Activated CD8-positive, alpha-beta memory T cell treated with anti-CD3 and anti-CD28 coated beads, Interleukin-2, amount 10 ng/mL, durations not matched to agents 7 days and 5 days (primary cell): ENCODE measurements at places on chromosomes 2 and 18. TPM values are rescaled to one million over a fixed set of nuclear protein-coding genes. Genes with fewer than 3 reads are reported as not detected.

DNA sequence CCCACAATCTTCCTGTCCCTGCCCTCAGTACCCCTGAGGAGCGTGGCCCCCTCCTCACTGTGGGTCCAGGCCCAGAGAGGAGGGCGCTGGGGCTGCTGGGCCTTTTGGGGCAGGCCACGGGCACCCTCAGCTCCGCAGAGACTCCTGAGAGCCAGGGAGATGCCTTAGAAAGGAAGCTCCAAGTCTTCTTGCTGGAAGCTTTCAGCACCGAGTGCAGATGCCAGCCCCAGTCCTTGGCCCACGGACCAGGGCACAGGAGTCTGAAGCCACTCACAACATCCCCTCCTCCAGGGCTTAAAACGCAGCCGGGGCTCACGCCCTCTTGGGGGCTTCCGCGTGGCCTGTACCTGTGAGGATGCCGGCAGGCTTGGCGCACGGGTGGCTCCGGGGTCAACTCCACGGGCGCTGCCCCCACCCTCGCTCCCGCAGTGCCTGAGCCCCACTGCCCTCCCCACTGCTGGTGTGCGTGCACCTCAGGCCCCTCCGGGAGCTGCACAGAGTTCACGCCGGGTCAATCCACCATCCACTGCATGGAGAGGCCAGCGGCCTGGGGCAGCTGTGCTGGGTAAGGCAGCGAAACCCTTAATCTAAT is 72.1 kb upstream of the CTDP1 start:
- DNase-seq: no peak

DNA sequence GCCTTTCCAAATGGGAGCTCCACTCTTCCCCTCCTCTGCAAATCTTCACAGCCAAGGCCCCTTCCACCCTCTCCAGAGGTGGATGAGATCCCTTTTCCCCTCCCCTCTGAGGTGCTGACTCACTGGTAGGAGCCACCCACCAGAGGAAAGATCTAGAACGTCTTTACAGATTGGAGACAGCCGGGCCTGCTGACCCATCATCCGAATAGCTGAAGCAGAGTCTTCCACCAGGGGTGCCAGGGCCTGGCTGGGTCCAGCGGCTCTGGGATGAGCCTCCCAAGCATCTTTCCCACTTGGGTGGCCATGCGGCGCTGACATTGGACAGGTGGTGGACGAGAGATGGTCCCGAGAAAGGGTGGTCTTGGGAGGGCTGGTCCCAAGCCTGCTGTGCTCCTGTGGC is 9.0 kb downstream of the ERFE start:
- DNase-seq: no peak

The DNAJC5G gene
- total RNA-seq: not detected

The POTEI gene
- total RNA-seq: not detected

DNA sequence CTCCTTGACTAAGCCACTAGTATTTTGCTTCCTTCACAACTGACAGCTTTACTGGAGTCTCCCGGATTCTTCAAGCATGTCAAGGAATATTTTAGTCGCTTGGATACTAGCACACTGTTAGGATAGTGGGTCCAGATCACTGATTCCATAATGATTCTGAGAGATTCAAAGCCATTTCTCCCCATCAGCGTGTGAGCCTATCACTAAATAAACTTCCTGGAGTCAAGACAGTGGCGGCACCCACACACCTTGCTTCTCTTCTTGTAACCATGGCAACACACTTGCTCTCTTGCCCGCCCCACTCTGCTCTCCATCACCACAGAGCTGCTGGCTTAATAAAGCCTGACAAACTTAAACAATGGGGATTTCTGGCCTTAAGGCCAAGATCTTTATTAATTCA is 245.1 kb downstream of the LRRTM1 start:
- DNase-seq: no peak

DNA sequence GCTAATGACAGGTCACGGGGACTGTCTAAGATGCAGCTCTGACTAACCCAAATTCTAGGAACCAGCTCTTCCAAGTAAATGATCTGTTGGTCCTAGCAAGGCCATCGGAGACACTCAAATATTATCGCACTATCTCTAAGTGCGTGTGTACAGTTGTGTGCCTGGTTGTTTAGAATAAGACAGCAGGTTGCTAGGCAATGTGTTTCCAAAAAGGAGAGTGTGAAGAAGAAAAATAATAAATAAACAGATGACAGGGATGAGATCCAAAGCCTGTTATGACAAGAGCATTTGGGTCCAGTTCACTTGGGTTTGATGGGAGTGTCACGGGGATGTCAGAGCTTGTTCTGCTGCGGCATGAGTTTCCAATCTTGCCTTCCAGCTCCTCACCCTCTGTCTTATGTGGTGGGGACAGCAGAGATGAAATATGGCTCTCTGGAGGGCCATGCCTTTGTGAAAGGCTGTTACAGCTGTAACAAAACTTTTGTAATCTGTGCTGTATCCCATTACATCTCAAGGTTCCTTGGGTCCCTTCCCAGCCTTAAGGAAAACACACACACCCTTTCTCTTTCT is 127.5 kb upstream of the TNP1 start:
- no peak for DNase-seq

The PDE6D gene
- total RNA-seq: 41.7 TPM

DNA sequence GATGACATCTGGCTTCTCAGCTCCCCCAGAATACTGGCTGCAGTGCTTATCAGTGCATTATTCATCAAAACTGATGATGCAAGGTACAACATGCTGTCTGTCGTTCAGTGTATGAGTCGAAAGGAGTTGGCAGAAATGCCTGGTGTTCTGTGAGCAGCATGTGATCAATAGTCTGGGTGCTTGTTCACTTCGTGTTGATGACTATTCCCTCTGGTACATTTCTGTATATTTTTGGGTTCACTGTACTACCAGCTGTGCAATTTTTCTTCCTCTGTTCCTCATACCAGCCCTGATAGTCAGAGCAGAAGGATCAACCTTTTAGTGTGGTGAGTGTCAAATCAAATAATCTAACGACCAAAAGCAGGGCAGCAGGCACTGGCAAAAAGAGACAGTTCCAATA is 59.0 kb upstream of the KLHL14 start:
- no peak for DNase-seq

The LYPD6 gene
- total RNA-seq: not detected

- no peak for DNase-seq
Measured at GRCh38 chr2:146496248-146496647, 1348.6 kb upstream of the ACVR2A start.

DNA sequence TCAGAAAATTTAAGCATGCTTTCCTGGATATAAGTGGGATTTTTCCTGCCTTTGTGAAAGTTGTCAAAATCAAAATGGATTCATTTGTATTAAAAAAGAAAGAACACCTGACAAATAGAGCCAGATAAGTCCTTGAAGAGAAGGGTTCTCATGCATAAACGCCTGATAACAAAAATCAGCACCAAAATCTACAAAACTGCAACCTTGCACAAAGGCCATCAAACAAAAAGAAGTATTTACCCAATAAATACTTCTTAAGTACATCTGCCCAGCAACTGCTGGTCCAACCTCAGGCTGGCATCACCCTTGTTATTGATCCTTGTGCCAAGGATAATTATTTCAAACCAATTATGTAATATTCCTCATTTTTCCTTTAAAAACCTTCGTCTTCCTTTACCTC is 315.9 kb downstream of the GPD2 start:
- DNase-seq: no peak

DNA sequence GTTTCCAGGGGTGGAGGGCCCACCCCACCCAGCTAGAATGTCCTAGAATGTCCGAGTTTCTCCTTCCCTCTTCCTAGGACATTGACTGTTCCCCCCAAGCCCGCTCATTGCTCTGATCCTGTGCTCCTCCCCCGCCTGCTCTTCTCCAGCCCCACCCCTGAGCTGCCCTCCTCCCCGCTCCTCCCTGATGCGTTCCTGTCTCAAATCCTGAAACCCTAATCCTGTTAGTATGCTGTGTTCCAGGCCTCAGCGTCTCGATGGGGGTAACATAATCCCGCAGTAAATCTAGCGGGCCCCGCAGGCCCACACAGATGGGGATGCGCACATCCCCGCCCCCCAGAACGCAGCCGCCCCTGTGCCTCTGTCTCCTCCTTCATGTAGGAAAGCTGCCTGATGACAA is 51.3 kb downstream of the NRP2 start:
- no peak for DNase-seq

GRCh38 chr18:76451396-76452331 is 43.4 kb downstream of the ZNF516 start:
- peak; percentile 16 for DNase-seq

DNA sequence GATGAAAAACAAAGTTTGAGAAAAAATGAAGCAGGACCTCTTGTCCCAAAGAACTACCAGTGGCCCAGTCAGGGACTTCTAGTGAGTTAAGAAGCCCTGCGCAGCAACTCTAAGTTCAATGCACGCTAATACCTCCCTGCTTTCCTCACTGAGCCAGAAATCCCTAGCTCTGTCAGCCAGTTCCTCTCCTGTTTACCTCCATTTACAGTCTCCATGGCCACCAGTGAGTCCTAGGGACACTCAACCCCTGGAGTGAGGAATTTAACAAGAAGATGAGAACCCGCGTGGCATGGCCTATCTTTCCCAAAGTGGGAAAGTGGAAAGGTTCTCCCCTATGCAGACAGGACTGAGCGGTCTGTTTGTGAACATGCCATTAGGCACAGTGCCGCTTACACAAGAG is 31.0 kb downstream of the MRPL33 start:
- DNase-seq: no peak

DNA sequence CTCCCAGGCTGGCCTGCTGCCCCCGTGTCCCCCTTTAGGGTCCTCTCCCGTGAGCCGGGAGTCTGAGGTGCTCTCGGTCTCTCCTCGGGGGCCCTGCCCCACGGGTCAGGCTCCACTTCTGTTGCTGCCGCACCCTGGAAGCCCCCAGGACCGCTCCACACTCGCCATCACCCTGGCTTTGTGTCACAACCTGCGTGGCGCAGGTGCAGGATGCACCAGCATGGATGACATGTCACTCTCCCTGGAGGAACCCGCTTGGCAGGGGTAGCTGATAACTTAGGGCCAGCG is 10.8 kb upstream of the ARHGEF4 start:
- no peak for DNase-seq

- DNase-seq: no peak
Measured at GRCh38 chr2:36809069-36809445, 112.5 kb downstream of the VIT start.

GRCh38 chr2:207311316-207312005 is 145.7 kb upstream of the KLF7 start:
- DNase-seq: peak; percentile 60

DNA sequence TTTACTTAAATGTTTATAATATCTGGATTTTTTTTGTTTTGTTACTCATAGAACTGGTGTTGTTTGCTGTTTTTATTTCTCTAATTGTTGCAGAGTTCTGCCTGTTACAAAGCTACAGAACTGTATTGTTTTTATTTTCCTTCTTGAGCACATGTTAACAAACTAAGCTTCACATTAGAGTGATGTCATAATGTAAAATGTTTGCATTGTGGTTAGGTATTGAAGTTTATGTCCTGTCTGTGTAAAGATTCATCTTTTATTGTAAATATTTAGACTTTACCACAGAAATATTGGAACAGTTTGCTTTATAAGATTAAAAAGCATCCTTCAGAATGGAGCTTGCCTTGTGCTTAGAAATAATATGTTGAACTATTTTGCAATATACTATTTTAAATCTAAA is 67.7 kb downstream of the CLIP4 start:
- no peak for DNase-seq

The PAIP2B gene
- total RNA-seq: 1.5 TPM

The ZNF516 gene
- total RNA-seq: 2.0 TPM

DNA sequence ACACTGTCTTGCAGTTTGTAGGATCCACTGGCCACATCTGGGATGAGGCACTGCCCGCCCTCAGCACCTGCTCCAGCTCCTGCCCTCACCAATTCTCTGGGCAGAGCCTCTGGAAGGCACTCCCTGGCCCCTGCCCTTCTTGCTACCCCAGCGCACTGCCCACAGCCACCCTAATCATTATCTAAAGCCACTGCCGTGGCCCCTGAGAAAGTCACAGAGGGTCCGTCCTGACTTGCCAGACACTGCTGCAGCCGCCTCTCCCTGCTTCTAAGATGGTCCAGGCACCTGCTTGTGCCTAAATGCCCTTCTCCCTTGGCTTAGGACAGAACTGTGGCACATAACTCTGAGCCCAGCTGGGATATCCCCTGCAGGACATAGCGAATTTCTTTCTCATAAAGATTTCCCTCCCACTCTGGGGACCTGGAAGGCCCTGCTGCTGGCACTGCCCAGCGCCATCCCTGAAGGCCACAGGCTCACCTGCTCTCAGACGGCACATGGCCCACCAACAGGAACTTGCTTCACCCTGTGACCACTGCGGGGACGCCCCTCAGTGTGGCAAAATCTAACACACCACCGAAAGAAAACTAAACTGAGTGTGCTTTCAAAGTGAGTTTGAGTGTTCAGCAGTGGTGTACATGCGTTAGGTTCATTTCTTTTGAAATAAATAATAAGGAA is 244.9 kb downstream of the HDAC4 start:
- DNase-seq: no peak

DNA sequence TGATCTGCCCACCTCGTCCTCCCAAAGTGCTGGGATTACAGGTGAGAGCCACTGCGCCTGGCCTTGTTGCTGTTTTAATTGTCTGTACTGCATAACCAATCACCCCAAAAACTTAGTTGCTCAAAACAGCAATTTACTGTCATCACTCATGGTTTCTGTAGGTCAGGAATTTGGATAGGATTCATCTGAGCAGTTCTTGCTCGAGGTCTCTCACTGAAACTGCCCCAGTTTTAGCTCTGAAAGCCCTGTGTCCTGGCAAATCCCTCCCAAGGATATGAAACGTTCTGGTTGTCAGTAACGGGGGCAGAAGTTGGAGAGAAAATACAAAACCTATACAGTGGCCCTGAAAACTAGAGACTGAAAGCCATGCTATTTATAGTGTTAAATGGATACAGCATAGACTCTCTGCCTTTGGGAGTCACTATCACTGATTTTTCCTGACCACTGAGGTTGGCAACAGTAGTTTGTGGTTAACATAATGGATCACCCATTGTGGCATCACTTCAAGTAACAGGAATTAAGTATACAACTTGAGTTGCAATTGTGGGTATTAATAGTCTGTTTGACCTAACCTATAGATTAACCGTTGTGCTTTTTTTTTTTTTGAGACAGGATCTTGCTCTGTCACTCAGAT is 27.2 kb upstream of the ERICH2 start:
- DNase-seq: no peak

- no peak for DNase-seq
Measured at GRCh38 chr2:20015482-20016083, 3.1 kb upstream of the MATN3 start.

DNA sequence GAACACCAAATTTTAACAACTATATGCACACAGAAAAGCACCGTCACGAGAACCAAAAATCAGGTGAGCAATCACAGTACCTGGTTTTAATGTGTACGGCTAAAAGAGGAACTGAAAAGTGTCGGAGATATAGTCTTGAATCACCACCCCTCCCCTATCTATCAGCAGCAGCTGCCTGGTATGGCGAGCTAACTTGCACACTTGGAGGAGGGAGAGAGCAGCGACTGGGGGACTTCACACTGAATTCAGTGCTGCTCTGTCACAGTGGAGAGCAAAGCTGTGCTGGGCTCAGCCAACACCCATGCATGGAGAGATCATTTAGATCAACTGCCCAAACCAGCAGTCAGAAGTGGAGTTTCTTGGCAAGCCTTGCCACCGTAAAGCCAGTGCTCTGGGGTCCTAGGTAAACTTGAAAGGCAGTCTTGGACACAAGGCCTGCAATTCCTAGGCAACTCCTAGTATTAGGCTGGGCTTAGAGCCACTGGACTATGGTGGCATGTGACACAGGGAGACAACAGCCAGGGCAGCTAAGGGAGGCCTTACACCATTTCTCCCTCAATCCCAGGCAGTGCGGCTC is 89.2 kb upstream of the CD226 start:
- DNase-seq: no peak
